NCI-H187 (cell line): ENCODE measurements at places on chromosomes 11 and 22.

- no peak for DNase-seq
These were observed 5.3 kb downstream of the CPT1B start for GRCh38 chr22:50572965-50573364.

- DNase-seq: no peak
These were observed 35.3 kb upstream of the KCNJ11 start for GRCh38 chr11:17423533-17424310.

- no peak for DNase-seq
These were observed 110.1 kb upstream of the ASPHD2 start for GRCh38 chr22:26318975-26319374.

DNA sequence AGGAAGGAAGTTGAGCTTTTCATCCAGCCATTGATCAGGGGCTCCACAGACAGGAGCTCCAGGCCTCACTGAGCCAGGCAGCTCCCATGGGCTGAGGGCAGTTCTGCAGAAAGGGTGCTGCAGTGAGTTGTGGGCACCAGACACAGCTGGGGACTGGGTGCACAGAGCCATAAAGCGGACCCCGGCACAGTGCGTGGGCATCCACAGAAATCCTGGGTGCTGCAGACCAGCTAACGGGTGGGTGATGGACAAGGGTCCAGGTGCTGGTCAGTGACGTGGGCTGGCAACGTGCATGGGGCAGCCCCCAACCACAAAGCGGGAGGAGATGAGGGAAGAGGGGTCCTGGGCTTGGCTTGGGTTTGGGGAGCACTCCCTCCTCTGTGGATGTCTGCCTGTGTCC lies 19.4 kb upstream of the GAL start:
- no peak for DNase-seq

GRCh38 chr11:6727971-6728760 lies 43.6 kb downstream of the OR2AG2 start:
- DNase-seq: no peak

DNA sequence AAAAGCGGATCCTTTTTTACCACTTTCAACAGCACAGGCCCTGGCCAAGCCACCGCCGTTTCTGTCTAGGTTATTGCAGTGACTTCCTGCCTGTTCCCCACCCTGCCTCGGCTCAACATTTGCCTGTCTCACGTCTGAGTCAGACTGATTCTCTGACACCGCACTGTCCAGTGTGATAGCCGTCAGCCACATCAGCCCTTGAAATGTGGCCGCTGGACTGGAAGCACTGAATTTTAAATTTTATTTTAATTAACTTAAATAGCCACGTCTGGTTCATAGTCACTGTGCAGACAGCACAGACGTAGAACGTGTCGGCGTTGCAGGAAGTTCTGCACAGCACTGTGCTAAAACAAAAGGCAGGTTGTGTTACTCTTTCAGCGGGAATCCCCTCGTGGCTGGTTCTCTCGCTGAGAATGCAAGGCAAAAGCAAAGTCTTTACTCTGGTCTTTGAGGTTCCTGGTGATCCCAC lies 56.3 kb upstream of the ADSL start:
- DNase-seq: no peak

GRCh38 chr11:121513807-121514206 lies 61.0 kb upstream of the SORL1-AS1 start:
- DNase-seq: no peak

DNA sequence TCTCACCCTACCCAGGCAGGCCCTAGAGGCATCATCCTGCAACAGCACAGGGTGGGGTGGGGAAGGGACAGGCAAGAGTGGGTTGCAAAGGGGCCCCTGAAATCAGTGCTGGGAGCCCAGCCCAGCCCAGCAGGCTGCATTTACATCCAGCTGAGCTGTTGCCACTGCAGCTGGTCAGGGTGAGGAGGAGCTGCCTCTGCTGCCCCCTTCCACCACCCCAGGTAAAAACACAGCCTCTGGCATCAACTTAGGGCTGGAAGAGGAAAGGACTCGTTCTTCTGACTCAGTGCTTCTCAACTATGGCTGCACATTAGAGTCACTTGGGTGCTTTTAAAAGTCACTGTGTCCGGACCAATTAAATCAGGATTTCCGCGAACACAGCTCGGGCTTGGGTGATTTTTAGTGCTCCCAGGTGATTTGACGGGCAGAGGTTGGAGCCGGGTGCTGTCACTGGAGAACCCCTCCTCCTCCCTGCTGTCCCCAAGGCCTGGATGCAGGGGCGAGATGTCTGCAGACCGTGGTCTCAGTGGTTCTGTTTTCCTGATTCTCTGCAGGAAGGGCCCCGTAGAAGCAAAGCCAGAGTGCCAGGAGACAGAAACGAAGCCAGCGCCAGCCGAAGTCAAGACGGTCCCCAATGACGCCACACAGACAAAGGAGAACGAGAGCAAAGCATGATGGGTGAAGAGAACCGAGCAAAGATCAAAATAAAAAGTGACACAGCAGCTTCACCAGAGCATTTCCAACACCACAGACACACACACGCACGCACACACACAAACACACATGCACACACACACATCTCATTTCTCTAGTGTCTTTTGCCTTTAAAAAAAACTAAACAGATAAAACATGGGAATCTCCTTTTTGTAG lies 39.4 kb upstream of the TTC12 start:
- no peak for DNase-seq

DNA sequence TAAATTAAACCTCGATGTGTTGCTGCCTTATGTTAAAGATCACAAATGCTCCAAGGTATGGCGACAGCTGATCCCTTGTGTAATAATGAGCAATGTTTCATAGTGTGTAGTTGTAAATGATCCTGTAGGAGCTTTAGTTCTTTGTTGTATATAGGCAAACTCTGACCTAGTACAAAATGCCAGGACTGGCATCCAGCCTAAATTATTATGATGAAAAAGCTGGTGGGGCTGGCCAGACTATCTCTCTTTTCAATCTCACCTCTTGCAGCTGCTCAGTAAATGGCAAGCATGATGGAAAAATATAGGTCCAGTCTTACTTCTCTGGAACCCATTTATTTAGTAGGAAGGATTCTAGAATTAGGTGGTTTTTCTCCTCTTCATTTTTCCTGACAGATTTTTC lies 345.1 kb upstream of the C11orf87 start:
- DNase-seq: no peak

DNA sequence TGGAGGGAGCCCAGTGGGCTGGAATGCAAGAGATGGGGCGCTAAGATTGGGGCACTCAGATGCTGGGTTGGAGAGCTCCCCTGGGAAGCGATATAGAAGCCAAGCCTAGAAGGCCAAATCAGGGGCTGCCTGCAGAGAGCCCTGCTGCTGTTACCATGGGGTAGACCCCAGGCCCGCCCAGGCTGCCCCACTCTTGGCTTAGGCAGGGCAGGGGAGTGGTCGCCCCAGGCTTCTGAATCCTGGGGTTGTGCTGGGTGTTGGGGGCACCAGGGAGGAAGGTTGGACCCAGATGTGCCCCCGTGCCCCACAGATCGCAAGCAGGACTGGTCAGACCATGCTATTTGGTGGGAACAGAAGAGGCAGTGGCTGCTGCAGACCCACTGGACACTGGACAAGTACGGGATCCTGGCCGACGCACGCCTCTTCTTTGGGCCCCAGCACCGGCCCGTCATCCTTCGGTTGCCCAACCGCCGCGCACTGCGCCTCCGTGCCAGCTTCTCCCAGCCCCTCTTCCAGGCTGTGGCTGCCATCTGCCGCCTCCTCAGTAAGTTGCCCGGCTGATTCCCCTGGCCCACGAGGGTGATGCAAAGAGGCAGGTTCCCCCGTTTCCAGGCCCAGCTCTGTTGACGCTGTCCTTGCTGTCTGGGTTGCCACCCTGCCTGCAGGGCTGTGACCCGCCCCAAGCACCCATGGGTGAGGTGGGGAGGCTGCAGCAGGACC lies 3.9 kb downstream of the FERMT3 start:
- DNase-seq: no peak

DNA sequence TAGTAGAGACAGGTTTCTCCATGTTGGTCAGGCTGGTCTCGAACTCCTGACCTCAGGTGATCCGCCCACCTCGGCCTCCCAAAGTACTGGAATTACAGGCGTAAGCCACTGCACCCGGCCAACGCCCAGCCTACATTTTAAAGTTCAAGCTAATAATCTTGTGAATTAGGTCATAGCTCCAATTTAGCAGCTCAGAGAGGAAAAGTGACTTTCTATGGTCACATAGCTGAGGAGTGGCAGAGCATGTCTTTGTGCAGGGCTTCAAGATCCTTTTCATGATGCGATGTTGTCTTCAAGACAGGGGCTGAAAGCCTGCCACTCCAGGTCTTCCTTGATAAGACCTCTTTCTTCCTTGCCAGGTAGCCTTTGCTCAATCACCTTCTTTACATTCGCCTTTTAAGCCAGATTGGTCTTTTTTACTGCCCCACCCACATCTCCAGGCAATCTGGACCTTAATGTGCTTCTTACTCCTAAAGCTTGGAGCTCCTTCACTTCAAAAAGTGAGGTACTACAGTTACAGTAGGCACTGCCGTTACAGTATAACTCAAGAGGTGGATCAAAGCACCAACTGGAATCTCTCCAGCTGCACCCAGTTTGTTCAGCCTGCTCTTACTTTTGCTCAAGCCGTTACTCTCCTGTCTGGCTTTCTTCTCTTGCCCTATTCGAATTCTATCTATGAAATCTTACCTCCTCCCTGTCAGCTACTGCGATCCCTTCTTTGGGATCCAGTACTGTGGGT lies 18.2 kb downstream of the YWHAH start:
- DNase-seq: no peak

- DNase-seq: no peak
These were observed 576.7 kb upstream of the LRRC4C start for GRCh38 chr11:42036201-42036600.

GRCh38 chr11:62050716-62051115 lies 73.1 kb upstream of the INCENP start:
- DNase-seq: no peak

- DNase-seq: no peak
These were observed 95.4 kb downstream of the MYO18B start for GRCh38 chr22:25837288-25837900.

GRCh38 chr11:533586-534395 lies 1.6 kb downstream of the HRAS start:
- no peak for DNase-seq

DNA sequence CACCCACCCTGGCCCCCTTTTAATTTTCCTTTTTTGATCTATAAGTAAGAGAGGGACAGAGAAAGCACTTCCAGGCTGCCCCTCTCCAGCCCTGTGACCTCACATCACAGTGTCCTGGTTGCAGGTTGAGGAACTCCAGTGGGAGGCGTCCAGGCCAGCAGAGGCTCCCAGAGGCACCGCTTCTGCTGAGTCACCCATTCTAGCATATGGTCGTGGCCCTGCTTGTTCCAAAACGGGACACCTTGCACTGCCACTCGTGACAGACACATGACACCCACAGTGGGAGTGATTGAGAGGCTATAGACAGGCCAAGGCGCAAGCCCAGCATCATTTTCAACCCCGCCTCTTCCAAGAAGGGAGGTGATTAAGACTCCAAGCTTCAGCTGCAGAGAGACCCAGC lies 16.0 kb upstream of the TMPRSS4 start:
- no peak for DNase-seq

DNA sequence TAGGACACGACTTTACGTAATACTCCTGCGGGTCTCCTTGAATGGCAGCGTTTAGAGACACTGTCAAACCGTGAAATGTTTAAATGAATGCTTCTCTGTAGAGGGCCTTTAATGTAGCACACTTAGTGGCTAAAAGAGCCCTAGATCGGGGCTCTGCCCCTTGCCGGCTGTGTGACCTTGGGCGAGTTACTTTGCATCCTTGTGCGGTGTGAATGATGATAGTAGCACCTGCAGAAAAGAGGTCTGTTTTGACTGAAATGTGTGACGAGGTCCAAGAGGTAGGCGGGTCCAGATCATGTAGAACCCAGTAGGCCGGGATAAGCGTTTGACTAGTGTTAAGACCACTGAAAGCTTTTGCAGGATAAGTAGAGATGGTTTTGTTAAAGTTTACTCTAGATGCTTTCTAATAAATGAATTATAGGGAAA lies 866 bp downstream of the MED17 start:
- DNase-seq: no peak

- DNase-seq: no peak
These were observed 4.6 kb upstream of the IL17REL start for GRCh38 chr22:50016988-50017700.

- DNase-seq: no peak
These were observed 35.0 kb downstream of the PPFIBP2 start for GRCh38 chr11:7548659-7549274.

DNA sequence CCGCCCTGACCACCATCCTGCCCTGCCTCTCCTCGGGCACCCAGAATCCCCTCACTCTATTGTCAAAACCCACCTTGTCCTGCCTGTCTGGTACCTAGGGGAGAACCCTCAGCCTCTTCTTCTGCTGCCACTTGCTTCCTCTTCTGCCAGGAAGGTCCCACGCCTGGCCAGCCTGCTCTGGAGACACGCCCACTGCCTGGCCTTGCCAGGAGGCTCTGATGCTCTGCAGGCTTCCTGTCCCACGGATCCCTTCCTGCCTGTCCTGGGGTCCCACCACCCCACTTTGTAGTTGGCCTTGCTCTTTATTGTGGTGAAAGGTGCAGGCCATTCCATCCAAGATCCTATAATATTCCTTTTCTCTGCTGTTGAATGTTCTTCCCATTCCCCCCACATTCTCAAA lies 63.4 kb downstream of the BMAL1 start:
- no peak for DNase-seq

DNA sequence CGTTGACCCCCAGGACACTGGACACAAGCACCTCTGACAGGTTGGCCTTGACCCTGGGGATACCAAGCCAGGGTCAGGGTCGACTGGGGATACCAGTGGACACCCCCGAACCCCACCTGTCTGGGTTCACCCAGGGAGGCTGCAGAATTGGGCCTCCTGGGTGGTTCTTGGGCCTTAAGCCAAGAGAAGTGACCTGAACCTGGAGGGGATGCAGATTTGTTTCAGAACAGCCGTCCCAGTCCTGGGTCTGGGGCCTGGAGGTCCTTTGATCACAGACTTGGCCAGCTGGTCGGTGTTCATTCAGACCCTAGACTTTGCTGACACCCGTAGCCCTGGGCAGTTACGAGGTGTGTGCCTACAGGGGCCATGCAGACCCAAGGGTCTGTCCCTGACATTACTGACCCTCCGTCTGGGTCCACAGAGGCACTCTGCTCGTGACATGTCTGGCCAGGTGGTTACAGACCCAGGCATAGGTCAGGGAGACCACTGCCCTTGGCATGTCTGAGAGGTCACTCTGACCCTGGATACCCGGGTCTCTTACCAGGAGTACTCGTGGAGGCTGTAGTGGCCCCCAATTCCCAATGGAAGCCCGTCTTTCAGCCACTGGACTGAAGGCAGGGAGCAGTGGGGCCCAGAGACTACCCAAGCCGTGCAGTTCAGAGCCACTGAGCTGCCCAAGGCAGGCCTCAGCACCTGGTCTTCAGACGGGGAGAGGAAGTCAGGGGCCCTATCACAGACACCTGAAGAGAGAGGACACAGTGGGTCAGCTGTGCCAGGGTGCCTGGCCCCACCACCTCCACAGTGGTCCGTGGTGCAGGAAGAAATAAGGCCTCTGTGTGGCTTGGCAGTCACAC lies 6.4 kb downstream of the SIGIRR start:
- DNase-seq: no peak

- no peak for DNase-seq
These were observed 673 bp upstream of the SHANK2 start for GRCh38 chr11:71252770-71253730.

DNA sequence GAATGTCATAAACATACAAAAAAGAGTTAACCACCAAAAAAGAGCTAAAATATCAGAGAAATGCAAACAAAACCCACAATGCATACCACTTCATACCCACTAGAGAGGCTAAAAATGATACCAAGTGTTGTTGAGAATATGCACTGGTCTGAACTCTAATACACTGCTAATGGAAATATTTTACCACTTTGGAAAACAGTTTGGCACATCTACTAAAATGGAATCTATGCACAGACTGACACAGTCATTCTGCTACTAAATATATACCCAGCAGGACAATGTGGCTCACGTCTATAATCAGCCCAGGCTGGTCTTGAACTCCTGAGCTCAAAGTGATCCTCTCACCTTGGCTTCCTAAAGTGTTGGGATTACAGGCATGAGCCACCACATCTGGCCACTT lies 18.0 kb downstream of the MAPK1 start:
- DNase-seq: no peak
